ENCODE measurements at places on chromosomes 2 and 18.

DNA sequence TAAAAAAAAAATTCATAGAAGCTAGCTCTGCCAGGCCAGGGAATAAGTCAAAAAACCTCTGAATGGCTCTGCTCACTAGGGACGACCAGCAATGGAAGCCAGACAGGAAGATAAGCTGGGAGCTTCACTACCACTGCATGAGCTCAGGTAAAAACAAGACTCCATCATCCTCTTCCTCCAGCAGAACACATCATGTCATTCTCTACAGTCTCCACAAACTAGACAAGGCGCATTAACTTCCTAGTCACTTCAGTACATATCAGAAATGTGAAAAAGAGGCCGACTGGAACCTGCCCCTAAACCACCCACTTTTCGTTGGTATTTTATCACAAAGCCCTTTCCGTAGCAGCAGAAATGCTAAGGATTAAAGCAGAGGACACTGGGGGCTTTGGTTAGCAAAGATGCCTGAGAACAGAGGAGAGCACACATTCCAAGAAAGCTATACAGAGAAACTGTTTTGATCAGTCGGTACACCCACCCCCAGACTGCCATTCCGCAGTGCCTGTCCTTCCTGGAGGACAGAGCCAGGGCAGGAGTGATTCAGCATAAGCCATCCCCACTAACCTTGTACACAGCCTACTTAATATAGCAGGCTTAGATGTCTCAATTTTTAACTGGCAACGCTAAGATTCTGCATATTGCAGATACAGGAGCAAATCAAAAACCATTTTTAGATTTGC is 53.4 kb downstream of the AAK1 start:
- DNase-seq, result no peak

- DNase-seq, result no peak
Observed at GRCh38 chr2:134244587-134244986, 9.3 kb upstream of the MGAT5 start.

DNA sequence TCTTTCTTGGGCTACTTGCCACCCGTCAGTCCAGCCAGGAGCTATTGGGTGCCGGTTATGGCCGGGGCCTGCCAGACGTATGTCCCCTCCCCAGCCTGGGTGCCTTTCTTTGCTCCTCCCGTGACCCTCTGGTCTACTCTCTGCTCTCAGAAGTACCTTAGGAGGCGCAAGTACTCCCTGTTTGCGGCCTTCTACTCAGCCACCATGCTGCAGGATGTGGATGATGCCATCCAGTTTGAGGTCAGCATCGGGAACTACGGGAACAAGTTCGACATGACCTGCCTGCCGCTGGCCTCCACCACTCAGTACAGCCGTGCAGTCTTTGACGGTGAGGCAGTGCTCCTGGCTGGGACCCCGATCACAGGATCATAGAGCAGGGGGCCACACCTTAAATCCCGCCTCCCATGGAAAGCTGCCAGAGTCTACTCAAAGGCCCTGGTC is 99.5 kb downstream of the DYSF start:
- no peak for DNase-seq

- no peak for DNase-seq
Observed at GRCh38 chr2:84919885-84920580, 14.6 kb downstream of the TMSB10 start.

DNA sequence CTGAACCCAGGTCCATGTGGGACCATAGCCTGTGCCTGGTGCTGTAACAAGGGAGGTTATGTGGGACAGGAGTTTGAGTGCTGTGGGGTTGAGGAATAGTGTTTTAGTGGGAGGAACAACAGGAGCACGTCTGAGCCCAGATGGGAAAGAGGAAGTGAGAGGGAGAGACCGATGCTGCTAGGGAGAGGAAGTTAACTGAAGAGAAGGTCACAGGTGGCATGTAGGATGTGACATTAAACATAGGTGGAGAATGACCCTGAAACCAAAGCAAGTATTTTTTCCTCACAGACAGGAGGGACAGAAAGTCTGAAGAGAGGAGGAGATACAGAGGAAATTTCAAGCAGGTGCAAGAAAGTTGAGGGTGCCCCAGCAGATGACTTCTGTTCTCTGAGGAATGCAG is 87.8 kb downstream of the ACOXL start:
- DNase-seq, result no peak

GRCh38 chr18:62596145-62597005 is 73.5 kb downstream of the ZCCHC2 start:
- no peak for DNase-seq

DNA sequence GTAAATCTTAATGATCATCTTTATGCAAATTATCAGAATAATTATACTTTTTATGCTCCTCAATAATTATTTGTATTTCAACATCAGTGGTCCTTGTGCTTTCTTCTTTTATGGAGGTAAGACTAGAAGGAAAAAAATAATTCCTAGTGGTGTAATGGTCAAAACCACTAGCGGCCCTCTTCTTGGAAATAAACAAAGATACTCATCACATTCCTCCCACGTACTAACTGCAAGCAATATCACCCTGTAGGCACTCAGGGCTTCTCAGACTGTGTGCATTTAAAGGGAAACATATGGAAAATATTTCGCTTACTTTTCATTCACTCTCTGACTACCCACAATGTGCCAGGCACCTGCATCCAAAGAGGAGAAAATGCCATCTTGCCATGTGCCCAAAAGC is 263.7 kb downstream of the DOK6 start:
- no peak for DNase-seq

DNA sequence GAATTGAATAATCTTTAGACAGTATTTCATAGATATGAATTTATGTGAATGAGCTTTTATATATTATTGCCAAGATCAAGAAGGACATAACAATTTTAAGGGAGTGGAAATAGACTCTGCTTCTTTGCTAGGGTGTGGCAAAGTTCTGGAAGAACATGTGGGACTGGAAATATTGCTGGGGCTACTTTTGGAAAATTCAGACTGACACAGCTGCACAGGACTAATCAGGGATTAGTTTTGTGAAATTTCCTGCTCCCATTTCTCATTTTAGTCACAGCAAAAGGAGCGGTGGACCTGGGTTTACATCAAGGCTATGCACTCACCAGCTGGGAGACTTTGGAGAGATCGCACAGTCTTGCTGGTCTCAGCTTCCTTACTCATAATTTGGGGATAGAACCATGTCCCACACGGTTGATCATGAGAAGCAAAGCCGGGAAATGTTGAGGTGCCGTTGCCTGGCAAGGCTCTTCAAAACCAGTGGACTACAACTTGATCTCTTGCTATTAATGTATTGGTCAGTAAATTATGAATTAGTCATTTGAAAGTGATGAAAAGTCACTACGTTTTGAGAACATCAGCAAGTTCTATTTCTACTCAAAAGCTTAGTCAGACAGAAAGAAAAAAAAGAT is 42.4 kb downstream of the IL1RL2 start:
- no peak for DNase-seq
